ENCODE measurements at places on chromosomes 5 and 9. TPM values are rescaled to one million over a fixed set of nuclear protein-coding genes. Genes with fewer than 3 reads are reported as not detected.

DNA sequence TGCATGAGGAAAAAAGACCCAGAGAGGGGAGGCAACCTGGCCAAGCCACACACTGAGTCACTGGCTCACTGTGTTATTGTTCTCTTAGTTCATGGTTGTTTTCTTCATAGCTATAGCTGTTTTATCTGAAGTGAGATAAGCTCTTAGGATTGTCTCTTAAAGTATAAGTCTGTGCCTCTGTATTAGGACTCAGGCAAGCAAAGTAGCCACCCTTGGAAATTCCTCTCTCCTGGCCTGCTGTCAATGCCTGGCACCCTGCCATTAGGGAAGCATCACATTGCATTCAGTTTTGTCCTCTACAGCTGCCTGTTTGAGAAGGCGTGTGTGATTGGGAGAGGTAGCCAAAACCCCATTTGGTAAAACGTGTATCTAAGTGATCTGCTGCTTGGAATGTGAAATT is 147.4 kb upstream of the GLRA1 start:
- DNase-seq = peak; percentile 39

GRCh38 chr5:91386120-91386519 is 3.0 kb upstream of the ARRDC3 start:
- DNase-seq = no peak

- DNase-seq = no peak
Measured at GRCh38 chr5:68261169-68261568, 45.6 kb downstream of the PIK3R1 start.

GRCh38 chr9:84270847-84271530 is 69.6 kb downstream of the SLC28A3 start:
- no peak for DNase-seq

DNA sequence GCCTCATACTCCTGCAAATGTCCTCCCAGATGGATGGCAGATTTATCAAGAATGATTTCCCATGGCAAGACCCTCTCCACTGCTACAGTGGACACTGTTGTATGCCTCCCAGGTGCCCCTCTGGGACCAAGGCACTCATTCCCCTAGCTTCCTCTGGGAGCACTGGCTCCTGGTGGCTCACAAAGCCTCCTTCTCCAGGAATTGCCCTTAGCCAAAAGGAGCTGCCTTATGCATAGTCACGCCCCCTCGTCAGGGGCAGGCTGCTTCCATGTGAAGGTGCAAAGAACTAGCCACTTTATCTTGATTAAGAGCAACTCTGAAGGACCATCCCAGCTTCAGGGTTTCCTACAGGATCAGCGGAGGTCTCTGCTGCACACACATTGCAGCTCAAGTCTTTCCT is 358.1 kb downstream of the CDK5RAP2 start:
- DNase-seq = no peak

DNA sequence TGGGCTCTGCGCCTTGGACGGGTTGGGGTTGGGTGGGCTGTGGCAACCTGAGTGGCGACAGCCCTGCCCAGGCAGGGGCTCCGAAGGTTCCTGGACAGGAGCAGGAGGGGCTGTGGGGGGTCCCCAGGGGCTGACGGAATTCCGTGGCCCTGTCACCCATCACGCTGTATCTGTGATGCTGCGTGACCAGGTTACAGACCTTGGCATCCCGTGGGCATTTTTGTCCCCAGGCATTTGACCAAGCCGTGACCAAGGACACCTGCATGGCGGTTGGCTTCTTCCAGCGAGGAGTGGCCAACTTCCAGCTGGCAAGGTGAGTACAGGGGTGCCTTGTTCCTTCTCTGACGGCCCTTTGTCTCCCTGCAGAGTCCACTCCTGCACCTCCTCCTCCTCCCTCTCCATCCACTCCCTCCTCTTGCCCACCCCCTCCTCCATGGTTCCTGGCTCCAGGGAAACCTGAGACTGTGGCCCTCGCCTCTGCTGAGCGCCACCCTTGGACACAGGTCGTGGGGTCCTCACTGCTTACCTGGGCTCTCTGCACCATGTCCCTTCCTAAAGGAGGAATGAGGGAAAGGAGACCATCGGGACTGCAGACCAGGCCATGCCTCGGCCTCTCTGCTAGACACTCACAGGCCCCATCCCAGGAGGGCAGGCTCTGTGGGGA is 3.0 kb downstream of the NOXA1 start:
- DNase-seq = peak; percentile 33

GRCh38 chr5:129903466-129904101 is 681 bp upstream of the CHSY3 start:
- DNase-seq = no peak

The TYRP1 gene
- 66.6 TPM for total RNA-seq

The AMBP gene
- total RNA-seq = 0.32 TPM

The NRARP gene
- total RNA-seq = 15.8 TPM

The SLIT3 gene
- total RNA-seq = 24.3 TPM

The C5orf52 gene
- total RNA-seq = not detected

The TGFBI gene
- total RNA-seq = 31.8 TPM

The PRKAA1 gene
- total RNA-seq = 52.5 TPM

The RETREG1 gene
- total RNA-seq = 209 TPM

Measured in heart left ventricle (tissue), 16 donors.